Hematopoietic multipotent progenitor cell treated with erythropoietin and hydrocortisone succinate and interleukin-3 and kit ligand, for 17 days (in vitro differentiated cells): ENCODE measurements at places on chromosomes 1 and 21.

DNA sequence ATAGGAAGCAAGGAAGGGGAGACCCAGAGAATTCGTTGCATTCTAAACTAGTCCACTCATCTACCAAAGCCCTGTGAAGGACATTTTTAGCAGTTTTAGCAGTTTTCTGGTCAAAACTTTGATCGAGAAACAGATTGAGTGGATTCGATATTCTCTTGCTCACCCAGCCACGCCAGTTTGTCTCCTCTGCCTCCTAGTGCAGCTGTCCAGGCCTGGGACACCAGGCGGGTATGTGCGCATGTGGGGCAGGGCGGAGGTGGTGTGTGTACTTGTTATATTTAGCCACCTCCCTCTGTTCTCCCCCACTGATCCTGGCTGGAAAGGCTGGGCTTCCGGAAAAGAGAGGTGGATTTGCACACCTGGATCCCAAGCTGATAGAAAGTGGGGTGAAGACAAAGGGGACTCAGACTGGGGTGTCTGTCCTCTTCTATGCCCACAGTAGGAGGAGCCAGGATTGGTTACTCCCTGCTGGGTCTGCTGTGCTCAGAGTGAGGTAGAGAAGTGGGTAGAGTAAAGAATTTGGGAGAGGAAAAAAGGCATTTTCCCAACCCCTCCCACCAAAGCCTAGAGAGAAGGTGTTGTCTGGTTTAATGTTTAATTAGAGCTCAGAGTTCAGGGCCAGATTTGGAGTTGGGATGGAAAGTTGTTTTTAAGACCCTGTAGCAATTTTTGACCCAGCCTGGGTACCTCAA, 3.8 kb downstream of the LMNA start:
- DNase-seq = peak; percentile 31

DNA sequence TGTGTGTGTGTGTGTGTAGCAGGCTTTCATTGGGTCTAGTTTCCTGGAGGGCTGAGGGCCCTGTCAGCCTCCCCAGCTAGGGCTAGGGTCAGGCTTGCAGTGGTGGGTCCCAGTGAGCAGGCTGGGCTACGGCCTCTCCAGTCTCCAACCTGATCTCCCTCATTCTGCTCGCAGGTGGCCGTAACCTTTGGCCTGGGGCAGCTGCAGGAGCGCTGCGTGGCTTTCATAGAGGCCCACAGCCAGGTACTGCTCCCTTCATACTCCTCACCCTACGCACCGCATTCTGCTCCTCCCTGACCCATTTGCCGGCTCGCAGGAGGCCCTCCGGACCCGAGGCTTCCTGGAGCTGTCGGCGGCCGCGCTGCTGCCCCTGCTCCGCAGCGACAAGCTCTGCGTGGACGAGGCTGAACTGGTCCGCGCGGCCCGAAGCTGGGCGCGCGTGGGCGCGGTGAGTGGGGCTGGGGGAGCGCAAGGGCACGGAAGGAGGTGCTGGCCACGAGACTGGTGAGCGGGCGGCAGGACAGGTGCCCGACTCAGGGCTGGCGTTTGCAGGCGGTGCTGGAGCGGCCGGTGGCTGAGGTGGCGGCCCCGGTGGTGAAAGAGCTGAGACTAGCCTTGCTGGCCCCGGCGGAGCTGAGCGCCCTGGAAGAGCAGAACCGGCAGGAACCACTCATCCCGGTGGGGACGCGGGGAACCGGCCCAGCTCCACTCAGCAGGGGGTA, 4.7 kb downstream of the BTBD19 start:
- DNase-seq = no peak

- no peak for DNase-seq
These were observed 31.7 kb downstream of the TP73 start for GRCh38 chr1:3683992-3684391.

DNA sequence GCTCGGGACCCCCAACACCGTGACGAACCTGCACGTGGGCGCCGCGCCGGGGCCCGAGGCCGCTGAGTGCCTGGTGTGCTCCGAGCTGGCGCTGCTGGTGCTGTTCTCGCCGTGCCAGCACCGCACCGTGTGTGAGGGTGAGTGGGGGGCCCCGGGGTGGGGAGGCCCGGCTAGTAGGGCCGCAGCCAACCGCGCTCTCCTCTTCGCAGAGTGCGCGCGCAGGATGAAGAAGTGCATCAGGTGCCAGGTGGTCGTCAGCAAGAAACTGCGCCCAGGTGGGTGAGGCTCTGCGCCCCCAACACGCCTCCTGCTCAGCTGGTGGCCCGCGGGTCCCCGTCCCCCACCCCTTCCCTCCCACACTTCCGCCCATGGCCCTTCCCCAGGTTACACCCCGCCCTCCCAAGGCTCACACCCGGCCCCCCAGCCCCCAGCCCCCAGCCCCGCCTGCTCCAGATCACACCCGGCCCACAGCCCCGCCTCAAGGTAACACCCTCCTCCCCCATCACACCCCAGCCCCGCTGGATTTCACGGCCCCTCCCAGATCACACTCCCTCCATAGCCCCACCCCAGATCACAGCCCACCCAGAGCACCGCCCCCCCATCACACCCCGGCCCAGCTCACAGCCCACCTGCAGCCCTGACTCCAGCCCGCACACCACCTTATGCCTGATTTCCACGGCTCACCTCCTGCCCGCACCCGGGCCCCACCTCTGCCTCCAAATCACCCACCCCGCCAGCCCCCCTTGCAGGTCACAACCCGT, 2.4 kb upstream of the MMP23B start:
- DNase-seq = no peak

- no peak for DNase-seq
These were observed 115.6 kb downstream of the APP start for GRCh38 chr21:26055010-26055409.

GRCh38 chr1:7932524-7933138, 8.0 kb downstream of the TNFRSF9 start:
- no peak for DNase-seq
